ENCODE measurements at places on chromosomes 3 and 15.
A peak's percentile ranks its signal among the peaks of the same experiment; 100 is the strongest.

GRCh38 chr15:55683376-55683775, 59.6 kb downstream of the PRTG start:
- DNase-seq: no peak

DNA sequence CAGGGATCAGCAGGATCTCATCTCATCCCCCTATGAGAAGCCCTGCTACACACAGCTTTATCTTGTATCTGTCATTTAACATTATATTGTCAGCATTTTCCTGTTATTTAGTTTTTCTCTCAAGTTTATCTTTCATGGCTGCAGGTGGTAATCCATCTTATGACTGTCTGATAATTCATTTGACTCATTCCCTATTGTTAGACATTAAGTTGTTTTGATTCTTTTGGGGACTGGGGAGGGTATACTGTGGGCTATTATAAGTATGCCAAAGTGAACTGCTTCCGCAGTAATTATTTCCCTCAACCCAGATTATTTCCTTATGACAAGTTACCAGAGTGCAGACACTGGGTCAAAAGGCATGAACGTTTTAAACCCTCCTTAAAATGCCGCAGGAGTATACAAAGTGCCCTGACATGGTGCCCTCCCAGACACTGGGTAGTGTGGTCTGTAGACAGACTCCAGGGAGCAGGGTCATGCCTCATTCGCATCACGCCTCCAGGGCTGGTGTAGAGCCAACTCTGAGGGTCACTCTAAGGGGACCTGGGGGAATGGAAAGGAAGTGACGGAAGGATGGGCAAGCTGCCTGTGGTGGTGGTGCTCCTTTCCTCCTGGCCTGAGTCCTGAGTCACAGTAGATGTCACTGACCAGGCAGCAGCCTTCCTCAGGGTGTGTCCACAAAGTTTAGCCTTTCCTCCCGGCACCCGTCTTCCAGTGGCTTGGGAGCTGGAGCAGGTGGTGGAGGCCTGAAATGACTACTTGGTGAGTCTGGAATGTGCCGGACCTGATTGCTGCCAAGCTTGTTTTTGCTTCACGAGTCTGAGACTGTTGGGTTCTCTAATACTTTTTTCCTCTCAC, 11.6 kb downstream of the GPR160 start:
- DNase-seq: no peak

DNA sequence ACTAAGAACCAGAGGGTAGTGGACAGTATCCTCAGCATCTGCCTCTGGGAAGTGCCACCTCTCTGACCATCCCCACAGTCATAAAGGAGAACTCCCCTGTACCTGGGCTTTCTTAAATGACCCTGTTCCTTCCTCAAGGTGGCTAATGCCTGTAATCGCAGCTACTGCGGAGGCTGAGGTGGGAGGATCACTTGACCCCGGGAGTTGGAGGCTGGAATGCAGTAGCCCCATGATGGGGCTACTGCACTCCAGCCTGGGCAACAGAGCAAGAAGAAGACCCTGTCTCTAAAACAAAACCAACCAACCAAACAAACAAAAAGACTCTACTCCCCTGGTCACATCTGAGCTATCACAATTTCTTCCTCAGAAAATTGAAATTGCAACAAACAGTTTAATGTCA, 848 bp upstream of the BUB1B start:
- DNase-seq: no peak

DNA sequence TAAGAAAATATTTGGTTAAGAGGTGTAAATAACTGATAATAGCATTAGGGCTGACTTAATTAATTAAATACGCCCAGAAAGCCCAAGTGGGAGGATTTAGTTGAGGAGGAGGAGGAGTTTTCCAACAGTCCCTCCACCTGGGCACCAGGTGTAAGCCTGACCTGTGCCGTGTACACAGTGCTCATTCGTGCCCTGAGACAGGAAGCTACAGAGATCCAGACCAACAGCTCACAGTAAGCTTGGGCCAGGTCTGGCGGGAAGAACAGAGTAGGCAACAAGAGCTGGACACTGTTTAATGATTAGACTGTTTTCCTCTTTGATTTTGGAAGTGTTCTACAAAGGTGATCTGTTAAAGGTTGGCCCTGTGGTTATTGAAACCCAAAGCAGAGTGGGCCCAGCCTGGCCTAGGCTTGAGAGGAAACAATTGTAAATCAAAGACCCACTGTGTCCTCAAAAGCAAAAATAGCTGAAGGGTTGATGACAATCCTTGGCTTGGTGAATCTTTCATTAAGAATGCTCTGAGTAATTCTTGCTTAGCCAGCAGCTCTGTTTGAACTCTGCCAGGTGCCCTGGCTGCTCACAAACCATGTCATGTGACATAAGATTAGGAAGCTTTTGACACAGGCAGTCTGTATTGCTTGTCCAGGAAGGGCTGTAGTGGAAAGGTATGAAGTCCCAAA, 13.8 kb downstream of the SQOR start:
- no peak for DNase-seq

GRCh38 chr3:133492159-133492741, 81.2 kb upstream of the CDV3 start:
- no peak for DNase-seq

GRCh38 chr3:61118830-61119229, 132.4 kb downstream of the FHIT start:
- DNase-seq: no peak

GRCh38 chr3:46750555-46751038, 32.9 kb upstream of the PRSS50 start:
- no peak for DNase-seq

GRCh38 chr3:157101486-157101885, 58.5 kb downstream of the CCNL1 start:
- no peak for DNase-seq

DNA sequence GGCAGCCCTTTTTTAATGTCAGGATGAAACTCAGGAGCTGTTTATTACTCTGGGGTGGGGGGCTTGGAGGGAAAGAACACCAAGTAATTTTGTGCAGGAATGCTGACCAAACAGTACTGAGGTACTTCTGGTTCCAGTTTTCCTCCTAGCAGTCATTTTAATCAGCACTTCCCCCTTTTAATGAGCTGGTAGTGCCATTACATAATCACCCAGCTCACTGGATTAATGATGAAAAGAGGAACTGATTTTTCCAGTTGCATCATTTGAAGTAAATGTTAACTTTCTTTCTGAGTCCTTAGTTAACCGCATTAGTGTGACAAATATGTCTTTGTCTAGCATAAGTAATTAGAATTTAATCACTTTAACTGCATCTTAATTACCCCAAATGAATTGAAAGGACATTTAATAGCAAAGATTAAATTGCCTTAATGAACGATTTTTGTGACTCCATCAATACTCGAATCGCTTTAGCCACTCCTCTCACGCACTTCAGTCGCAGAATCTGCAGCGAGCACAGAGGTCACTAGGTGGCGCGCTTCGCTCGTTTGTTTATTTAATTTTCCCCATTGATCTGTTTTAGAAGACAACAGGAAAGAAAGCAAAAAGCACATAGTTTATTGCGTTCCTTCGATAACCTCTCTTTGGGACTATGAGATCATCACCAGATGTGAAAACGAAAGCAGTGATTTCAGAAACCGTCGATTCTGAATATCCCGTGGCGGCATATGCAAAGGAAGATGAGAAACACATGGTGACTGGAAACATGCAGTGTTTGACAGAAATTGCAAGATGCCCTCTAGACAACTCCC, 9.8 kb downstream of the ONECUT1 start:
- DNase-seq: peak; percentile 18

DNA sequence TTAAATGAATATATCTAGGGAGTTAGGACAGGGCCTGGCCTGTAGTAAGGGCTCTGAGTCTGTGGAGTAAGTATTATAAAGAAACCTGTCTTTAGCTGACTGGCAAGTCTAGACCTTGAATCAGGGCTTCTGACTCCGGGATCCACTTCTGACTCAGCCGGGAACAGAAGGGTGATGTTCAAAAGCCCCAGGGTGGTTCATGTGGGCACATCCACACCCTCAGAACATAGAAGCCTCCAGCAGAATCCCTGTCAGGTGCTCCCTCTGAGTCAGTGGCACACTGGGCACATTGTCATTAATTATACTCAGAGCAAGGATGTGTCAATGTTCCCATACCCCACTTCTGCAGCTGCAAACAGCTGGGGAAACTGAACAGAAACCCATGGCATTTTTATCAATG, 26.7 kb upstream of the SNRK start:
- DNase-seq: no peak

DNA sequence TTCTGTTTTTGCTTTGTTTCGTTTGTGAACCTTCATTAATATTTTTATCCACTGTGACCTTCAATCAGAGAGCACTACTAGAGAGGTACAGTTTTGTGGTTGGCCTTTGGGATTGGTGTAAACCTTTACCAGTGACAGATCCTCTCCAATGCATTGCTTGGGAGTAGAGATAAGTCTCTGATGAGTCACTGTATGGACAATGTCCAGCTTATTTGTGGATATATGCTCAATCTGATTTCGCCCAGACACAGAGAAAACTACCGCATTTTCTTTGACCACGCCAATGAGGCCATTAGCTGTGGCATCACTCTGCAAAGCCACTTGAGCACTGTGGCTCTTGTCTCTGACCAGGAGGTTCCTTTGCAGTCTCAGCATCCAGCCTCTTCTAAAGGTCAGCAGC, 964.7 kb downstream of the TUSC7 start:
- no peak for DNase-seq

- no peak for DNase-seq
These were observed 5.4 kb downstream of the TGFBR2 start for GRCh38 chr3:30611613-30612436.

DNA sequence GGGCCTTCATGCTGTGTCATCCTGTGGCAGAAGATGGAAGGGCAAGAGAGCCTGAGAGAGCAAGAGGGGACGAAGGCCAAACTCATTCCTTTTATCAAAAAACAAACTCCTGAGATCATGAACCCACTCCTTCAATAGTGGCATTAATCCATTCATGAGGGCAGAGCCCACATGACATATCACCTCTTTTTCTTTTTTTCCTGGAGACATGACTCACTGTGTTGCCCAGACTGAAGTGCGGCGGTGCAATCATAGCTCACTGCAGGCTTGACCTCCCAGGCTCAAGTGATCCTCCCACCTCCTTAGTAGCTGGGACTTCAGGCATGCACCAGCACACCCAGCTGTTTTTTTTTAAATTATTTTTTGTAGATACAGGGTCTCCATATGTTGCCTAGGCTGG, 92.0 kb upstream of the RNU6-1 start:
- no peak for DNase-seq

- DNase-seq: no peak
These were observed 260.4 kb downstream of the FAM43A start for GRCh38 chr3:194946091-194946490.

GRCh38 chr3:89179355-89180001, 72.1 kb downstream of the EPHA3 start:
- DNase-seq: no peak

GRCh38 chr3:13596426-13597205, 47.7 kb downstream of the FBLN2 start:
- DNase-seq: no peak

GRCh38 chr3:154304116-154304786, 20.0 kb downstream of the DHX36 start:
- no peak for DNase-seq

GRCh38 chr3:186319945-186320344, 42.1 kb downstream of the DGKG start:
- DNase-seq: no peak

DNA sequence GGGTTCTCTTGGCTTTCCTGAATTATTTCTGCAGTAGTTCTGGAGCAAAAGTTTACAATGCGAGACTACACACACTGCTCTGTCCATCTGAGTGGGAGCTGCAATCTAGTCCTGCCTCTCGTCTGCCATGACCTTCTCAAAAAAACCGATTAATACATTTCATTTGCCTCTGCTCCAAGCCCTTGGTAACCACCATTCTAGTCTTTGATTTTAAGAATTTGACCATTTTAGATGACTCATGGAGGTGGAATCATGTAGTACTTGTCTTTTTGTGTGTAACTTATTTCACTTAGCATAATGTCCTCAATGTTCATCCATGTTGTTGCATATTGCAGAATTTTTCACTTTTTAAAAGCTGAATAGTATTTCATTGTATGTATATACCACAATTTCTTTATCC, 356.9 kb downstream of the SV2B start:
- DNase-seq: no peak

DNA sequence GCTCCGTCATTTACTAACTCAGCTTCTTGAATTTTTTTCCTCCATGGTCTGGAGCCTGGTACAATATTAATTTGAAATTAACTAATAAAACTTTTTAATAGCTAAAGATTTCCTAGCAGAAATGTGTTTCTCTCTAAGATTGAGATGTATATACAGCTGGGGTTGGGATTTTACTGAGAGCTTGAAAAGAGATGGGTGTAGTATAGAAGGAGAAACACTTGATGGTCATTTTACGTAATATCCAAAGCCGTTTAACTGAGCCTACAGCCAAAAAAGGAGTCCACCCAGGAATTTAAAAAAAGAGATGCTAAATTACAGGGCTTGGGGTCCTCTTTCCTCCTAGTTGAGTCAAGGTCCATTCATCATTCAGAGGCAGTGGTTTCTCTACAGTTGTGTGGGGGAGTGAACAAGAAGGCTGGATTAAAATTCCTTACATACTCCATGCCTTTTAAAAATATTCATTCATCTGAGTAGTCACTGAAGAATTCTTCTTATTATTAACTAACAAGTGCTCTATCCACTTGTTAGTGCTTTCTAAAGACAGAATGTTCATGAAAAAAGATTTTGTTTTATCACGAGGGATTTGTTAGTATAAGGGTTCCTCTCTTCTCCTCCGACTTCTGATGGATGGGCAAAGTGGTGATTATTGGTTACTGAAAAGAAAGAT, 255.3 kb upstream of the IL12A start:
- DNase-seq: no peak

DNA sequence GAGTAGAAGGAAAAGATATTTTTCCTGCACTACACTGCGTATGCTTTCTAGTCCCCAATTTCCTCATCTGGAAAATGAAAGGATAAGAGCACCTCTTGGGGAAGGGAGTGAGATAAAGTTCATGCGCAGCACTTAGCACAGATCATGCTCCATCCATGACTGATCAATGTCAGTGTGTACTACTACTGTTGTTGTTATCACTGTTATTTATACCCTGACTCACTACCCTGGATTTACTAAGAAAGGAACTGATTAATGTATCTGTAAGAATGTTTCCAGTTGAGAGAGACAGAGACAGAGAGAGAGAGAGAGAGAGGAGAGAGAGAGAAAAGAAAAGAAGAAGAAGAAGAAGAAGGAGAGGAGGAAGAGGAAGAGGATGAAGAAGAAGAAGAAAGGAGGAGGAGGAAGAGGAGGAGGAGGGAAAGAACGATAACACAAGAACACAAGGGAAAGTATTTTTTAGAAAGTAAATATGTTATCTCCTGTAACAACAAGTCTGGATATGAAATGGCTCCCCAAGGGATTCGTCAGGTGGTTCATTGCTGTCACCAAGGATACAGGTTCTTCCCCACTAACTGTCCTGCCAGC, 212.2 kb upstream of the PROK2 start:
- DNase-seq: no peak

- no peak for DNase-seq
These were observed 728.2 kb upstream of the NECTIN3 start for GRCh38 chr3:110343376-110343775.

DNA sequence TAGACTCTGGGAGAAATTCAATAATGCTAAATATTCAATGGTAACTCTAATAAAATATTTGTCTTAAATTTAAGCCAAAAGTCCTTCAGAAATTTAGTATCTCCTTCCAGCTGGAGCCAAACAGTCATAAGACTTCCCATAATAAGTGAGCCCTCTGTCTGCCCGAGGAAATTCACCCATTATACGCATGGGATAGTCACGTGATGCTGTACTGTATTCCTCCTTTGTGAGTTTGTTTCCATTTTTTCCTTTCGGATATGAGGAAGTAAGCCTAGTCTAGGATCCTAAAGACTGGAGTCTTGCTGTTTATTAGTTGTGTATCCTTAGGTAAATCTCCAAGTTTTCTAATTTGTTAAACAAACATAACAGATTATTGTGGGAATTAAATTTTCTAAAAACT, 110.4 kb upstream of the PLAAT1 start:
- DNase-seq: no peak

GRCh38 chr3:108133048-108133369, 42.2 kb upstream of the CD47 start:
- no peak for DNase-seq

Data from NCI-H2107 (cell line).